Osteocyte (in vitro differentiated cells): ENCODE measurements at places on chromosomes 7 and 10. TPM values are rescaled to one million over a fixed set of nuclear protein-coding genes. Genes with fewer than 3 reads are reported as not detected.

DNA sequence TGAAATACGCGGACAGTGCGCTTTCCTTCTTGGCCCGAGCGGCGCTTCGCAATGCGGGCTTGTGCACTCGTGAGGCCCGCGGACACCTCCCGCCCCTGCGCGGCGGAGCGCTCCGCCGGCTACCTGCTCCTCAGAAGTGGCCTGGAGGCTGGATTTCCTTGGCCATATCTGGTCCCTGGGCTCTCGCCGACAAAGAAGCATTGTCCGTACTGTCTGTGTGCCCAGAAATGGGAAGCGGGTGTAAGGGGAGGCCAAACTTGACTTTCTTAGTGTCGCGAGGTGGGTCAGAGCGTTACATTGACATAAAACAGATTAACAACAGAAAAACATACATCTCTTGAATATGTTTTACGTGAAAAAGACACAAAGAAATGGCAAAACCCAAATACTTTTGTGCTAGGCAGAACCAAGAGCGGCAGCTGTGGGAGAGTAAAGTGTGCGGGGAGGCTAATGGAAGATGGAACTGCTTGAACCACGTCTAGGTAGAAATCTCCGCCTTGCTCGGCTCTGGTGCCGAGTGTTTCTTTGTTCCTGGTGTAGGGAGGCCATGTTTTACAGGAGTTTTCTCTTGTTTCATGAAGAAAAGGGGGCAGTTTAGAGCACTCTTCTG is 1.4 kb downstream of the LANCL2 start:
- H3K4me3 ChIP-seq, result peak overlapping the region; percentile 90
- no peaks in the 10 kb centered on the region for H3K36me3 ChIP-seq
- peaks cover 9% of the 10 kb centered on the region for H3K4me1 ChIP-seq
- no peak for DNase-seq
- H3K27ac ChIP-seq, result peak overlapping the region; percentile 98

DNA sequence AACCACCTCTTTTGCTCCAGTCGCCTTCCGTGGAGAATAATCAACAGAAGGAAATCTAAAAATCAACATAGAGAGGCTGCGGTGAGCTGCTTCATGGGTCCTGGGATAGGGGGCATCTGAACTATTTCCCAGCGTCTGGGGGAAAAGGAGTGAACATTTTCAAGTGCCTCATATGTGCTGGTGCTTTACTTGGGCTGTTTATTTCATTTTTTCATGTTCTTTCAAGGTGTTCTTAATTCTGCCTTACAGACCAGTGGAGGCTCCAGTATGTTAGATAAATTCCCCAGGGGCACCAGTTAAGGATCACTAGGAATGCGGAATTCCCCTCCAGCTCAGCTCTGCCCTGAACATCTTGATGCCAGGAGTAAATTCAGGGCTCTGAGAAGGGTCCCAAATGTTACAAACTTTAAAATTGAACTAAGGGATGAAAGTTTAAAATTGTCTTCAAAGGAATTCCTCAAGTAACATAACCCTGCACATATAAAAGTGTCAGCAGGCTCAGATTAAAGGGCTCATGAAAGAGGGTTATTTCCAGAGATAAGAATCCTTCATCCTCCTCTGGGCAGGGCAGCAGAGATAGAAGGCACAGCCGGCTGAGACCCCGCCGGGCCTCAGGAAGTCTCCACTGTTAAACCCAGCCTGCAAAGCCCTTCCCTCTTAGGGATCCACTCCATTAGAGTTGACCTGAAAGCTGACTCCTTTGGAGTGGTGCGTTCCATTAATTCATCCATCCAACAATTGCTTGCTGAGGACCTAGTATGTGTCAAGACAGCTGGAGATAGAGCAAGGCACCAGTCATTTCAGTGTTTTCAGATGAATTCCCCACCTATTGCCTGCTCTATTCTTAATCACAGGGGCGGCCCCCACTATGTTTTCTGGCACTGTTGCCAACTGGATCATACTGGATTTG is 345.8 kb downstream of the KCNMA1 start:
- H3K4me1 ChIP-seq, result peaks cover 64% of the 10 kb centered on the region
- no peaks in the 10 kb centered on the region for H3K27me3 ChIP-seq
- peak overlapping the region; percentile 84 for H3K27ac ChIP-seq
- DNase-seq, result no peak
- peaks cover 7% of the 10 kb centered on the region for H3K36me3 ChIP-seq

DNA sequence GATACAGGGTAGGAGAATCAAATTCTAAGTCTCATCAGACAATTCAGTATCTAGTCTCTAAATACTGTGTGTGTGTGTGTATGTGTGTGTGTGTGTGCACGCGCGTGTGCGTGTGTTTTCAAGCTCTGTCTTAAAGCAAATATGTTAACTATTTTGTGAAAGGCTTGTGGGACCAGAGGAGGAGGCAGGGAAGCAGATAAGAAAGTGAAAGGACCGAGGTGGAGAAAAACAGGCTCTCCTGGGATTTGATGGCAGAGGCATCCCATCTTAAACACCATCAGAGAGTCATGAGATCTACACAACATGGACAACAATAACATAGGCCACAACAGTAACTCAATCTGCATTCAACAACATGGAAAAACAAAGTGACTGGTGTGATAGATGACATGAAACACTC is 67.1 kb downstream of the PIP4K2A start:
- peak overlapping the region; percentile 86 for H3K27ac ChIP-seq
- no peak for DNase-seq
- H3K27me3 ChIP-seq, result no peaks in the 10 kb centered on the region
- peaks cover 51% of the 10 kb centered on the region for H3K4me1 ChIP-seq
- H3K4me3 ChIP-seq, result no peak overlapping the region

- H3K27ac ChIP-seq, result no peak overlapping the region
- DNase-seq, result peak; percentile 81
- peaks cover 28% of the 10 kb centered on the region for H3K27me3 ChIP-seq
- H3K4me1 ChIP-seq, result no peaks in the 10 kb centered on the region
Measured at GRCh38 chr10:2890093-2890492, 177.3 kb upstream of the PFKP start.

GRCh38 chr7:76054123-76055120 is 6.5 kb downstream of the MDH2 start:
- no peak overlapping the region for H3K4me3 ChIP-seq
- H3K27me3 ChIP-seq, result no peaks in the 10 kb centered on the region
- peaks cover 7% of the 10 kb centered on the region for H3K4me1 ChIP-seq
- peak overlapping the region; percentile 23 for H3K27ac ChIP-seq
- no peak for DNase-seq
- H3K36me3 ChIP-seq, result peaks cover 18% of the 10 kb centered on the region

DNA sequence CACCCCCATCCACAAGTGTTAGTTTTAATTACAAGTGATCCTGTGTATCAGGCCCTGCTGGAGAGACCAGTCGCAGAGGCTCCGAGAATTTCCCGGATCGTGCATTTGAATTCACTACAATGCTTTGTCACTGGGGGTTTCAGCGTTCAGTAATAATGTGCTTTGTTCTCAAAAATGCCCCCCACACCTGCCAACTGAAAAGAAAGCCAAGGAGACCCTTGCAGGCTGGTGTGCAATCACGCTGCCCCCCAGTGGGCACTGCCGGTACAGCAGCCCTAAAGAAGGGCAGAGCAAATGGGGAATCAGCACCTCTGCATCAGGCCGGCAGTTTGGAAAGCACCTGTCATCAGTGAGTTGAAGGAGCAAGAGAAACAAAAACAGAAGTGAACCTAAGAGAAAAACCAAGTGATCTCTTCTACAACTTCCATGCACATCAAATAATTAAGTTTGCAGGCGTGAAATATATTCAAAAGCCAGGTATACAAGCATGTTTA is 177.6 kb downstream of the PARD3 start:
- DNase-seq, result no peak
- H3K36me3 ChIP-seq, result no peaks in the 10 kb centered on the region
- H3K4me1 ChIP-seq, result peaks cover 40% of the 10 kb centered on the region

DNA sequence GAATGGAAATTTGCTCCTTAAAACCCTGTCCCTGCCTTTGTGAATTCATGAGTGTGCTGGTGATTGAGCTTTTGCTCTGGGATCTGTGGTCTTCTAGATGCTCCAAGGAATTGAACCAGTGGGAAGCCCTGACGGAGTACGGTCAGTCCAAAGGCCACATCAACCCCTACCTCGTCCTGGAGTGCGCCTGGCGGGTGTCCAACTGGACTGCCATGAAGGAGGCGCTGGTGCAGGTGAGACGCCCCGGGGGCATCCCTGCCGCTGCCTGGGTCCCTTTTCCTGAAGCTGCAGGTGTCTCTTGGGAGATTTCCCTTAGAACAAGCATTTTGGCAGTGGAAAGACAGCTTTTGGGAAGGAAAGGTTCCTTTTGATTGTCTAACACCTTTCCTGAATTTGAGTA is 100.3 kb downstream of the TRRAP start:
- H3K27me3 ChIP-seq, result no peaks in the 10 kb centered on the region
- no peak for DNase-seq
- no peak overlapping the region for H3K4me3 ChIP-seq
- no peak overlapping the region for H3K27ac ChIP-seq
- H3K4me1 ChIP-seq, result no peaks in the 10 kb centered on the region

- peak overlapping the region; percentile 83 for H3K4me3 ChIP-seq
- no peaks in the 10 kb centered on the region for H3K36me3 ChIP-seq
- no peak for DNase-seq
Measured at GRCh38 chr7:4683884-4684565, 1.9 kb downstream of the FOXK1 start.

ACSL5 gene
- 0.46 and 0.57 TPM in 2 replicates for total RNA-seq

DNAH11 gene
- total RNA-seq, result not detected in 2 replicates

AKR1B15 gene
- total RNA-seq, result not detected in 2 replicates
